ENCODE measurements at places on chromosomes 3 and 15.

DNA sequence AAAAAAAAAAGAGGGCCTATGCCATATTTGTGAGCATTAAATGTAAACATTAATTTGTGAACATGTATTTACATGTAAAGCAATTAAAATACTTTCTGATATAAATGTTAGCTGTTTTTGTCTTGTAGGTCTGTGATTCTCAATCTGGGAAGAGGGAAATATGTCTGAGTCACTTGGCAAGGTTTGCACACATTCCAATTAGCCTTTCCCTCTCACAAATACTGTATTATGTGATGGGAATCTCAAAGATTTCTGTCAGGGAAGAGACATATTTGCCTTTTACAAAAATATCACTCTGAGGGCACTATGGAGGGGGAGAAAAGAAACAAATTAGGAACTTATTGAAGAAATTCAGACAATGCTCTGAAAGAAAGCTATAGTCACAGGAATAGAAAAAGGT lies 483.6 kb downstream of the GBE1 start:
- DNase-seq, result no peak

- DNase-seq, result no peak
Measured at GRCh38 chr3:5456199-5456598, 268.7 kb downstream of the EDEM1 start.

DNA sequence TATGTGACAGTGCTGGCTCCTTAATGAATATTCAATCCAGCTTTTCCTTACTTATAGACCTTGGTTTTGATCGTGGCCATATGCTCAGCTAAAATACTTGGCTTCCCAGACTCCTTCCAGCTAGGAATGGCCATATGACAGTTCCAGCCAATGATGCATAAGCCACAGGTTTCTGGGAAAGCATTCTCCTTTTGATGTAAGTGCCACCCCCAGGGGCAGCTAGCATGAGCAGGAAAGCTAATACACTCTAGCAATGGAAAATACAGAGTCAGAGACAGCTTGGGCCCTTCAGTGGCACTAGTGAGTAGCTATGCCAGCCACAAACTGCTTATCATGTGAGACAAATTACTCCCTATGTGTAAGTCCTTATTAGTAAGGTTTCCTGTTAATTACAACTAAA lies 26.7 kb downstream of the TBC1D2B start:
- peak; percentile 78 for DNase-seq

DNA sequence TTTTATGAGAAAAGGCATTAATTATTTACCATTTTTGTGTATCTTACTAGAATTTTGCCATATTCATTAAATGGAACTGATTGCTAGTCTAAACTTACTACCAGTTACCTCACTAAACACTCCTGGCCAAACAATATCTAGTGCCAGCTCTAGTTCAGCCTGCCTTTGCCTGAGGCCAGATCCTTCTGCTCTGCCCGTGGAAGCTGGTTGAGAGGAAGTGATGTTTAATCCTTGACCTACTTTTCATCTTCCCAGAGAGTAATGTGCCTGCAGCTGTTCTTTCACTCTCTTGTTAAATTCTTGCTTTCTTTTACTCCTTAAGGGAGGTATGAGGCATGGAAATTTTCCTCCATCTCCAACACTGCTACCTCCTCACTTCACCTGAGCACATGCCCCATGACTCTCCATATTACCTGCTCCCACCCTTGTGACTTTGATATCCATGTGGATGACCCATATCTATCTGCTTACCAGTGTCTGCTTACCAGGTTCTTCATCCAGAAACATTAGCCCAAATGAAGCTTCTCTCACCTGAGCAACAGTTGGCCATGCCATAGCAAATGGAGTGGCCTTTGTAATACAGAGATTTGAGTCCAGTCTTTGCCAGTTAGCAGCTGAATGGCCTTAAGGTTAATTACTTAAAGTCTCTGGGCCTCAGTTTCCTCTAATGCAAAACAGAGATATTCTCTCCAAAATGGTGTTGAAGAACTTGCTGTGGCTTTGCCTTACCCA lies 53.4 kb downstream of the UBE2E1 start:
- no peak for DNase-seq

Measured in activated effector memory CD4-positive, alpha-beta T cell treated with anti-CD3 and anti-CD28 coated beads, Interleukin-2, amount 50 U/mL, for 16 hours (primary cell).